CD4-positive, alpha-beta T cell (primary cell): ENCODE measurements at places on chromosomes 7 and 10.

DNA sequence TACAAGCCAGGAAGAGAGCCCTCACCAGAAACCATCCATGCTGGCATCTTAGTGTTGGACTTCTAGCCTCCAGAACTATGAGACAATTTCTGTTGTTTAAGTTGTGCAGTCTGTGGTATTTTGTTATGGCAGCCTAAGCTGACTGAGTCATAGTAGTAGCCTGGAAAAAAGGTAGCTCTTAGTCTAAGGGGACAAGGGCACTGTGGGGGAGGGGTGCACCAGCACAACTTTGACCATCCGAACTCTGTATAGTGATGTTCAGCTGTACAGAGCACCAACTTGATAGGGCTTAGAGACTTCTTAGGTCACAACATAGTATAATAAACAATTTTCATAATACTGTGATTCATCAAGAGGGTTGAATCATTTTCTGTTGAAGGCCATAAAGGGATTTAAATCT, 14.3 kb downstream of the EIF4EBP2 start:
- no peak for DNase-seq

- DNase-seq = no peak
Observed at GRCh38 chr10:29669149-29669548, 34.4 kb upstream of the SVIL start.

GRCh38 chr10:97731346-97732051, 5.4 kb upstream of the ZFYVE27 start:
- DNase-seq = peak; percentile 53

DNA sequence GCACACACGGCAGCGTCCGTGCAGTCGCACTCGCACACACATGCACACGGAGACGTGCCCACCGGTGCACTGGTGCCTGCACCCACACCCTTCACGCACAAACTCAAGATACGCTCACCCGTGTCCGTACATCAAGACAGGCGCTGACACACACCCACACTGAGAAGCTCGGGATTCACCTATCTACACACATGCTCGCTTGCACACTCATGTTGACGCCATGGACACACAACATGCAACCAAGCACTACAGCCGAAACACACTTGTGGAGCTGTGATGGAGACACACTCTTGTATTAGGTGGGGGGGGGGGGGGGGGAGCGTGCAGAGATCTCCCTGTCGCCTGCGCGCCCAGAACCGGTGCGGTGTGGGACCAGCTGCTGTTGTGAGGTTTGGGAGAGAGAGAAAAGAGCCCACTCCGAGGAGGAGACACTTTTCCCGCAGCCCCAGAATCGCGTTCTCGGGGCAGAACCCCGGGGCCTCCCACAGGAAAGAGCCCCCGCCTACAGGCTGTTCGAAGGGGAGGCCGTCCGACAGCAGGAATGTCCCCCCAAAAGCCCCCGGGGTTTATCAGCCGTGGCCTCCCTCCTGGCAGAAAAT, 605 bp upstream of the NFKB2 start:
- DNase-seq = no peak

GRCh38 chr7:151632750-151633515, 113.2 kb upstream of the RHEB start:
- peak; percentile 84 for DNase-seq
